ENCODE measurements at places on chromosomes 2 and 18. TPM values are rescaled to one million over a fixed set of nuclear protein-coding genes. Genes with fewer than 3 reads are reported as not detected.

DNA sequence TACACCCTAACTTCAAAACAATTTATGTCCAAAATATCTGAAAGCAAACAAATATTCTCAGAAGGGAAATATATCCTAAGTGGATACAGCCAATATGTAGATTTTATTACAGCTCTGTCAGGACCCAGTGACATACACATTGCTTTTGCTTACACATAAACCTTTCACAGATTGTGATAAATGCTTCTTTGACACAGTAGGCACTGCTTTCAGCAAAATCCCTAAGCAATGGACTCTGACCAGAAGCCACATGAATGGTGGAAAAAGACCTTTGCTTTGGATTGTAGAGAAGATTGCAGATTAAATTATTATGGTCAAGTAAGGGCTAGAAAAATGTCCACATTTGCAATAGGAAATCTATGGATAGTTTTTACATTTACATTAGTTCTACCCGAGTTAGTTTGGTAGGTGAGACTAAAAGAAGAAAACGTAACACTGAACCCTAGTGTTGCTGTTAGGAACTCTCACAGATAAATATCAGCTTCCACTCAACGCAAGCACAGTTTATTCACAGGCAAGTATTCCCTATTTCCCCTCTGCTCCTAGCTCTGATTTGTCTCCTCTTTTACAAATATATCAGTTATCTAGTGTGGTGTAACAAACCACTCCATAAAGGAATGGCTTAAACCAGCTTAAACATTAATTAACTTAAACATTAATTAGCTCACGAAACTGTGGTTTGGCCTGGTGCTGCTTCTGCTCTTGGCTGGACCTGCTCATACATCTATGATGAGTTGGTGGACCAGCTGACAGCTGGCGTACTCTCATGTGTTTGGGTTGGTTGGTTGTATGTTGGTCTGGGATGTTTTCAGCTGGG lies 23.6 kb upstream of the SERPINE2 start:
- ATAC-seq = no peak

- ATAC-seq = no peak
These were observed 32.2 kb downstream of the MTERF4 start for GRCh38 chr2:241069821-241070281.

- ATAC-seq = no peak
These were observed 43.2 kb upstream of the NEB start for GRCh38 chr2:151777487-151777886.

DNA sequence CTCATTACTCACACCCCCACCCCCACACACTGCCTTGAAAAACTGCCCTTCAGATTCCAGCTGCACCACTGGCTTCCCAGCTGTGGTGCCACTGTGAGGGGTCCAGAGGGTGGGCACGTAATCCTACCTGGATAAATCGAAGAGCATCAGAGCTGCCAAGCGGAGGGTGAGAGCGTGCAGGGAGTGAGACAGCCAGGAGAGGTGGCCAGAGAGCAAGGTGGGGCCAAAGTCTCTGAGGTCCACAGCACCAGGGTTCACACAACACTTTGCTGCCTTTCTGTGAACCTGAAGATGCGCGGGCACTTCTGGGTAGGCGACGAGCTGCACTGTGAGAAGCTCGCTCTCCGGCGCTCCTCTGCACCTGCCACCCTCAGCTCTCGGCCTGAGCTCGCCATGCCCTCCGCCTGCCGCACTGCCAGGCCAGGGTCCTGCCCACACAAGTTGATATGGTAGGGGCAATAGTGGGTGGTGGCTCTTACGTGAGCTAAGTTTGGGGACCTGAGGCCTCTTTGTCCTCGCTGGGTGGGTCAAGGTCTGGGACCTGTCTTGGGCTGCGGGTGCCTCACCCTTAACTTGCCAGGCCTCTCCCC lies 83.9 kb downstream of the MARCO start:
- no peak for ATAC-seq

- no peak for ATAC-seq
These were observed 72.2 kb downstream of the XRCC5 start for GRCh38 chr2:216181351-216181750.

The ACMSD gene
- 0.44 TPM for total RNA-seq
